RWPE1 (cell line): ENCODE measurements at places on chromosomes 3 and 15.

DNA sequence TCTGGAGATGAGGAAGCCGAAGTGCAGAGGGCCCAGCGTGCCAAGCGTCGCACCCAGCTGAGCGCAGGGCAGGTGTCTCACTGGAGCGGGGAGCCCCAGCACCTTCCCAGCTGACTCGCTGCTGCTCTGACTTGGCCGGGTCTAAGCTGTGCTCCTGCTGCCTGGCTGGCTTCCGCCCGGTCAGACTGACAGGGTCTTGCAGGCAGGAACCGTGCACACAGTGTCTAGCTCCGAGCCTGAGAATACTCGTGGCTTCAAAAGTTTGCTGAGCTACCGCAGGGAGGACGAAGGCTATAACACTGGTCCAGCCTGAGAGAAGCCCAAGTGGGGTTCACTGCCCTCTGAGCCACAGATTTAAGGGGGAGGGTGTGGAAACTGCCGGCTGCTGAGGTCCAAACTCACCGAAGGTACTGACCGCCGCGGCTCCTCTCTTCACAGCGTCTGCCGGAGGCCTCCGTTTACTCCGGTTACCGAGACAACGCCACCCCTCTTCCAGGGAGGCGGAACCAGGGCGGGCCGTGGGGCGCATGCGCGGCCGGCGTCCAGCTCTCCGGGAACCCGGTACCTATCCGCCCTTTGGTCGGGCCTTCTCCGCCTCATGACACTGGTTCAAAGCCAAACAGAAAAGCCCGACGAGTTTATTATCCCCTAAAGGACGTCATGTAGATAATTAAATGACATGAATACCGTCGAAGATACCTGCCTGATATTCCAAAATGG, at the start of gene CFAP44:
Gene CFAP44 (minus strand): TSS at position 443 of the 720 bp plus-strand sequence. CDS start 7,829 bp downstream, outside the sequence.
- no peak for DNase-seq

DNA sequence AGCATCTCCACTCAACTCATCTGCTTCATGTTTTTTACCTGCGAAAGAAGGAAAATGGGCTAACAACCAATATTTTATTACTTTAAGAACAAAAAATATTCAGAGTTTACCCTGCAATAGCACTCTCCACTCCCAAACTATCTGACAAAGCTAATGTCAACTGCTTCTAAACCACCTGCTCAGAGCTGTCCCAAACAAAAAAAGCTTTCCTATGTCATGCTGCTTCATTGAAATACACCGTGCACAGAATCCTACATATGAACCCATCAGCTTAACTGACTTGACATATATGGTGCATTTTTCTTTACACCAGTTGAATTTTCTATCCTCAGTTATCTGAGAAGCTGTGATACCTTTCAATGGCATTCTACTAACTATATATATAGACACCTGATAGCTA, 16.5 kb downstream of the SLTM start:
- no peak for DNase-seq

DNA sequence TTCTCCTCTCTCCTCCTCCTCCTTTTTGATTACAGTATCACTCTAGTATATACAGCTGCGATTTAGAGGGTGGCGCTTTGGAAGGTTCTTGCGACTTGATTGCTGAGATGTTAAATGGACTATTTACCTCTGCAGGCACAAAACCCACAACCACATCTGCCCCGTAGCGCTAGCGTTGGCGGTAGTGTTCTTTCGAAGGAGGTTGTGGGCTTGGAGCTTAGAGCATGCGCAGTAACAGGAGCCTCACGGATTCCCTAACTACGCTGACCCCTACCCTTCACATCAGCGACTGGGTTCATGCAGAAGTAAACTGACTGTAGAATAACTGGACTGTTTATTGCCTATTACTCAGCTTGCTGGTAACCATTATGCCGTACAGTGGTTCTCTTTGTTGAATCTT, 58.0 kb downstream of the CGGBP1 start:
- DNase-seq: no peak

GRCh38 chr3:114861666-114862065, 285.4 kb downstream of the ZBTB20 start:
- DNase-seq: no peak

DNA sequence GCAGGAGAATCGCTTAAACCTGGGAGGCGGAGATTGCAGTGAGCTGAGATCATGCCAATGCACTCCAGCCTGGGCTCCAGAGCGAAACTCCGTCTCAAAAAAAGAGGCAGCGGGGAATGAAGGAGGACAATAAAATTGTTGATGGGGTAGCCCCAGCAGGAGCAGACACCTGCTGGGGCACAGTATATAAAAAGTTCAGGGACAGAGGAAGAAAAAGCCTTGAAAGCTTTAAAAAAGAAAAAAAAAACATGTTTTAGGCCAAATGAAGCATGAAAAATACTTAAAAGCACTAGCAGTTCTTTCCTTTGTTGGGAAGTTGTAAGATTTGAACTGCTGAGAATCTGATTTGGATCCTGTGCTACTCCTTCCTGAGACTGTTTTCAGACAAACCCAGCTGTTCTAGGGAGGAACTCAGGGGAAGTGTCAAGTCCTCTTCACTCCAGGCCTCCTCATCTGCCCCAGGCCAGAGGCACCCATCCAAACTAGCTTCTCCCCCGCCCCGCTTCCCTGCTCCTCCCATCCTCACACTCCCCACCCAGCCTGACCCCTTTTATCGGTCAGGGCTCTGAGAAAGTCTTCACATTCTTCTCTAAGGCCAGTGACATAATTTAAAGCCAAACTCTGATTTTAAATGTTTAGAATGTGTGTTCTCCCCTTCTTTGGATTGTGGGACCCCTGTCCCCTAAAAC, 4.9 kb downstream of the IL17RD start:
- DNase-seq: no peak

DNA sequence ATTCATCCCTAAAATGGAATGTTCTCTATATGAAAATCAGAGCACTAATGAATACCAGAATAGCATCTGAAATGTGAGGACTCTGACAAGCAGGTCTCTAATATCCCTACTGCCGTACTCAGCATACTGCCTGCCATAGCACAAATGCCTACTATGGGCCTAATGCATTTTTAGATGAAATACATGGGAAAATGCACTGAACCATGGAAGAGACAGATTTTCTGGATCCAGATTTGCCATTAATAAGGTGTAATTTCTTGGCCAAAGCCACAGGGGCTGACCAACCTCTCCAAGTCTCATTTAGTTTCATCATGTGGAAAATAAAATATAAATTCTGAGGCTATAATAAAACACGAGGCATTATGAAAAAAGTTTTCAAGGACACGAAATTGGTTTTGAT, 123.8 kb downstream of the CBLB start:
- DNase-seq: no peak

DNA sequence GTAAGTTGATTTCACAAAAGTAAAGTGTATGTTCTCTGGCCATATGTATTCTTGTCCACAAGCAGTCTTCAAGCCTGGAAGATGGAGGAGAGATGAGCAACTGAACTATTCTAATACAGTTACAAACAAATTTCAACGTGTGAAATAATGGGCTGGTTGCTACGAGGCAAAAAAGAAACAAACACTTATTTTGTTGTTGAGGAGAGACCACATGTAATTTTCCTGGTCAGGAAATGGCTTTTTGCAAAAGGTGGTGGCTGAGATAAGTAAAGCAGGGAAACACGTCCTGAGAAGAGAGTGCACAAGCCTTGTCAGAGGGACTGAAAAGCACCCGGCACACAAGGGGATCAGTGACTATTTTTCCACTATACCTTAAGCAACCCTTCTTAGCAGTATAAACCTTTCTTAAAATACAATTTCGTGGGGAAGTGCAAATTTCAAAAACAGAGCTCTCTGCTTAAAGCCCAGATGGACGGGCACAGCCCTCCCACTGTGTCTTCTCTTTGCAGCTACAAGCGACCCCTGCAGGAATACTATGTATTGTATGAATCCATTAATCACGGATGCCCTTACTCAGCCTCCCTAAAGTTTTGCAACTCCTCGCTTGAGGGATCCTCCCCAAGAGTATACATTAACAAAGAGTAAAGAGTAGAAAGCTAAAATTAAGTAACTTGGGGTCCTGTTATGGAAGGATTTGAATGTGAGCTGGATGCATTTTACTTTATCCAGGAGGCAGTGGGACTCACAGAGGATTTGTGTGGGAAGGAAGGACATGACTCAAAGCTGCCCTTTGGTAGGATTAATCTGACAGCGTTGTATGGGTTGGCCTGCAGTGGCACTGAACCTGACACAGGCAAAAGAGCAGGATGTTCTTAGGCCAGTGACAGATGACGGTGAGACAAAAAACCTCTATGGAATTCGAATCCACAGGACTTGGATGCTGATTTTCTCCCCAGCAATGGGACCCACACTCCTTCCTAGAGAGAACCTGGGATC, 253.7 kb downstream of the IL5RA start:
- no peak for DNase-seq

DNA sequence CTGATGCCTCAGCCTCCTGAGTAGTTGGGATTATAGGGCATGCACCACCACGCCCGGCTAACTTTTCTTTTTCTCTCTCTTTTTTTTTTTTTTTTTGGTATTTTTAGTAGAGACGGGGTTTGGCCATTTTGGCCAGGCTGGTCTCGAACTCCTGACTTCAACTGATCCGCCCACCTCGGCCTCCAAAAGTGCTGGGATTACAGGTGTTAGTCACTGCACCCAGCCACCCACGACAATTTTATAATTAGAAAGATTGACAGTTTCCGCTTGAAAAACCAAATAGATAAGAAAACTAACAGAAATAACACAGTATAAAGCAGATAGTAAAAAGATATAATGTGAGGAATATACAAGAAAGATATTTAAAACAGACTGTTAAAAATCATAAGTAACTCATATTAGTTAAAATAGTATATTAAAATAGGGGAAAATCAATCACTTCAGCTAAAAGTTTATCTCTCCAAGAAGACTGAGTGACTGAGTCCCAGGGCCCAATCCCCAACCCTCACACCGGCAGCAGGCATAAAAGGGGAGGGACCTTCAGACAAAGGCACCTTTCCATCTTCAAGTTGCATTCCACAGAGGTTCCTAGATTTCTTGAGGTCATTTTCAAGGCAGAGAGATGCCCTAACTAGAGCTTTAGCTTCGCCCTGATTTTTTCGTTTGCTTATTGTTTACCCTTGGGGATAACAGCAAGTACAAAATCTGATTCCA, 1.4 kb upstream of the WHAMM start:
- DNase-seq: no peak
